ENCODE measurements at places on chromosomes 1 and 21. TPM values are rescaled to one million over a fixed set of nuclear protein-coding genes. Genes with fewer than 3 reads are reported as not detected.

- DNase-seq: no peak
These were observed 69.1 kb upstream of the MRPS6 start for GRCh38 chr21:34004013-34004938.

The RGS4 gene
- not detected for total RNA-seq

- DNase-seq: no peak
These were observed 7.7 kb downstream of the CFAP298 start for GRCh38 chr21:32604464-32604863.

GRCh38 chr1:35499652-35500176 is 57.5 kb downstream of the KIAA0319L start:
- DNase-seq: no peak

The FTCD gene
- total RNA-seq: 1.3 TPM

DNA sequence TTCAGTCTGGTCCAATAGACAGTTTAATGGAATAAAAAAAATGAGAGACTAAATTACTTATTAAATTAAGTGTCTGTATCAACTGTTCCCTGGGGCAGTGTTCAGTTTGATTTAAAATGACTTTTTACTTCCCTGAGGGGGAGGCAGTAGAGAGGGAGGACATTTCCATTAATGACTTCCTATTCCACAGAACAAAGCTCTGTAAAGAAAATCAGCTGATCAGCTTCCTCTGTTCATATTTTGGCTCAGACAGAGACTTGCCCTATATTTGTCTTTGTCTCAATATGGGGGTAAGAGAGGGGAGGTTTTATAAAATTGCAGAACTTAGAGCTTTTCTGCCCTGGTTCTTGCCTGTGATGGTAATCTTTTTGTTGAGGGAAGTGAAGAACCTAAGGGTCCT is 8.4 kb downstream of the CFAP126 start:
- no peak for DNase-seq

The UBR4 gene
- 123 TPM for total RNA-seq

DNA sequence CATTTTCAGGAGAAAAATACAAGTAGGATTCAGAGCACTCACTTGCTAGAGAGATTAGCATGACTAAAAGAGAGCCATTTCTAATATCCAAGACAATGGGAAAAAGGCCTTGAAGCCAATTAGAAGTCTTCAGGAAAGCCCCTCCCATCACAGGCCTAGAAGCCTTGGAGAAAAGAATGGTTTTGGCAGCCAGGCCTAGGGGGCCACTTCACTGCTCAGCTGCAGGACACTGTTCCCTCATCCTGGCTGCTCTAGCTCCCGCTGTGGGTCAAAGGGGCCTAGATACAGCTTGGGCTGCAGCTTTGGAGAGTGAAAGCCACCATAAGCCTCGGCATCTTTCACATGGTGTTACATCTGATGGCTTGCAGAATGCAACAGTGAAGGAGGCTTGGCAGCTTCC is 62.8 kb downstream of the RGS4 start:
- DNase-seq: no peak

Measured in Calu3 (cell line).